Activated gamma-delta T cell (primary cell): ENCODE measurements at places on chromosomes 7 and 10.

GRCh38 chr7:20783700-20784387 is 2.8 kb downstream of the SP8 start:
- no peak for DNase-seq

- DNase-seq: no peak
These were observed 7.8 kb downstream of the SHH start for GRCh38 chr7:155804431-155804831.

DNA sequence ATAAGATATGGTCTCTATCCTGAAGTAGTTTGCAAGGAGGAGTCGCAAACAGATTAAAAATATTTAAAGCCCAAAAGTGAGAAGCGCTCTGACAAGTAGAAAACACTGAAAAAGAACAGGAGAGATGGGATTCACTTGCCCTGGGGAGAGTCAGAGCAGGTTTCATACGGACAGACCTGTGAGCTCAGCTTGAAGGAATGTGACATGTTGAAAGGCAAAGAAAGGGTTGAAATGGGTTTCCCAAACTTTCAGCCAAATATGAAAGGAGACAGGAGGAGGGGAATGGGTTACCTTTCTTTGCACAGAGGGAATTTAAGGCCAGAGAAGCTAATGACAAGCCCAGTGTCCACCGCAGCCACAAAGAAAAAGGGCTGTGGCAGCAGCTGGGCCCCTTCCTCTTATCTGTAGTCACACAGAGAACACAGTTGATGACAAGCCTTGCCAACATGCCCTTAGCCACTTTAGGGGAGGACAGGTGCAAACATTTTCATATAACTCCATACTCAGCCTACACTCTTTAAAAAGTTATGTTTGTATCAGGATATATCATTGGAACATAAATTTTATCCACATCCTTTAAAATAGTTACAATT is 14.9 kb downstream of the HOXA1 start:
- no peak for DNase-seq

DNA sequence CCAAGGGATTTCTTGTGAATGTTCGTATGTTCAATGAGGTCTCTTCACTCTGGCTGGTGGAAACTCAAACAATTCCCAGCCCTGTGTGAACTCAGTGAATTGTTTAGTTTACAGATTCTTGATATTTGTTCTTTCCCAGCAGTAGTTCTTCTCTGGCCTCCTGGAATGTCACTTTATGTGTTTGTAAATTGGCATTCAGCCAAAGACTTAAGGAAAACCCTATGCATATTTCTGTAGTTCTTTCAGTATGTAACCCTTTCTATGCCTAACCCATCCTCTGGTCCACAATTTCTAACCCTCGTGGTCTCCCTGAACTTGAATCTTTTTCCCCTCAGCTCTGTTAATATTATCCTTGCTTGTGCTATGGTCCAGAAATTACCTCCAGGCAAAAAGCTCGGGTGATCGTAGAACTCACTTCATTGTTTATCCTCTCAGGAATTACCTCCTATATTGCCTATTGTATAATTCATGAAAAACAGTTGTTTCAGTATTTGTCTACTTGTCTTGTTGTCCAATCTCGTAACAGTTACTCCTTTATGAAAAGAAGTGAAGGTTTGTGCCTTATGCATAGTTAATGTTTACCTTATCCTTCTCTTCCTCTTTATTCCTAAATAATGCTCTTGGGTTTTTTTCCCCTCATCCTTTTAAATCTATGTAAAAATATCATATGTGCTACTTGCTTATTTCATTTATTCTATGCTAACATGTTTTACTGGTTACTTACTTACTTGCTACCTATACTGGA is 23.7 kb upstream of the AGR3 start:
- DNase-seq: no peak

- no peak for DNase-seq
These were observed 138.8 kb downstream of the SORCS1 start for GRCh38 chr10:107025676-107026075.

DNA sequence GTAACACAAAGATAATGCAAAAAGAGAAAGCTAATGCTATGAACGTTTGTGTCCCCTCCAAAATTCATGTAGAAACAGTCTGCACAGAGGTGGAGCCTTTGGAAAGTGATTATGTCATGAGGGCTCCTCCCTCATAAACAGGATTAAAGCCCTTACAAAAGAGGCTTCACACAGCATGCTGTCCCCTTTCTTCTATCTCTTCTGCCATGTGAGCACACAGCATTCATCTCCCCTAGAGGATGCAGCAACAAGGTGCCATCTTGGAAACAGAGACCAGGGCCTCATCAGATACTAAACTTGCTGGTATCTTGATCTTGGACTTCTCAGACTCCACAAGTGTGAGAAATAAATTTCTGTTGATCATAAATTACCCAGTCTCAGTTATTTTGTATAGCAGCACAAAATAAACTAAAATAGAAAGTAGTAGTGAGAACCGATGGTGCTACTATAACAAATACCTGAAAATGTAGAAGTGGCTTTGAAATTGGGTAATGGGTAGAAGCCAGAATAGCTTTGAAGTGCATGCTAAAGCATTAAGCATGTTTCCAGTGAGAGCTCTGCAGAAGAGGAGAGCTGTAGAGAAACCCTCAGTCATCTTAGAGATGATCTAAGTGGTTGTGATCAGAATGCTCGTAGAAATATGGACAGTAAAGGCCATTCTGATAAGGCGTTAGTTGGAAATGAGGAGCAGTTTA is 108.7 kb downstream of the DNAJC1 start:
- no peak for DNase-seq

GRCh38 chr10:95941115-95941514 is 33.3 kb downstream of the CC2D2B start:
- no peak for DNase-seq
